GM04503 (cell line): ENCODE measurements at places on chromosomes 1 and 21.

GRCh38 chr1:4660917-4661594, 6.6 kb downstream of the AJAP1 start:
- no peak for DNase-seq

DNA sequence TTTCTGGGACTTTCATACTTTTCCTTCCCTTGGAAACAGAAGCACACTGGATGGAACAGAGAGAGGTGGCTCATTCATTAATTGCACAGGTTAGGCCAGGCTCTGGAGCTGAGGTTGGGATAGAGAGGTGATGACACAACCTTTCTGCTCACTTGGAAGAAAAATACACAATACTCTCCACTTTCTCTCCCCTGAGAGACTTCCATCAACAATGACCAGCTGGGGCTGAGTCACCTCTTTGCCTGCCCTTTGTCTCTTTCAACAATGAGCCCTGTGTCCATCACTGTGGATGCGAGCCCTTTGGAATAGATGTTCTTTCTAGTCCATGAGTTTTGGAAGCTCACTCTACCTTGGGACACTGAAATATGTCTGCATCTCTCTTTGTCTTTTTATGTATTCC, 43.1 kb downstream of the ATP2B4 start:
- DNase-seq = no peak

DNA sequence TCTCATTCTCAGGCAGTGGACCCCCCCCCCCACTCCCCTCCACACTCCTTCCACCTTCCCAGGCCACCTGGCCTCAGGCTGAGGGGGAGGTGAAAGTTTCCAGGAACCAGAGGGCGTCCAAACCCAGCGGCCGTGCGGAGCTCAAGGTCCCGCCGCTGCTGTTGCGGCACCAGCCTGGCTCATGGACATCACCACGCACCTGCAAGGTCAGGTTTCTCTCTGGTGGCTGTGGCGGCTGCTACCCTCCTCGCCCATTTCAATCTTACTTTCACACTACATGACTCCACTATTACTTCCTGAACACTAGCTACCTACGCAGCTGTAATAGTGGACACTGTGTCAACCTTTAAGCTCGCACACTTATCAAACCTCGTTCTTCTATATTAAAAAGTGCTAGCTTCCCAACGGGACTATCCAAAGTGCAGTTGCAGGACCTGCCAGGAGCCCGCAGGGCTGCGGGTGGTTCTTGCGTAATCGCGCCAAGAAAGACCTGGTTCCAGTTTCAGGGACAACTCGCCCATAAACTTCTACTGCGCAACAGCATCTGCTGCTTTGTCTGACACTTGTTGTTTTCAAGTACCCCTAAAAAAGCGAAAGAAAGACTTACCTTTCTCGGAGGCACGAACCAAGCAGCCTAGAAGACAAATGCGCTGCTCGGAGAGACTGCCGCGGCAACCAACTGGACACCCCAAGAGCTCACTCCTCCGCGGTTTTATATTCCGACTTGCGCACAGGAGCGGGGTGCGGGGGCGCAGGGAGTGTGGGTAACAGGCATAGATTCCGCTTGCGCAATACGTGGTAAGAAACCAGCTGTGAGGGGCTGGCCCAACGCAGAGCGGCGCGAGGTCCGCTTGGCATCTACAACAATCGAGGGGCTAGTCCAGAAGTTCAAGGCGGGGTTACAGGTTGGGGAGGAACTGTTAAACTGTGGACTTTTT, at the start of gene DIRAS3:
TSS of gene DIRAS3 (minus strand) at position 687 of the 938 bp plus-strand sequence. CDS start 3,330 bp downstream, outside the sequence.
- DNase-seq = no peak

DNA sequence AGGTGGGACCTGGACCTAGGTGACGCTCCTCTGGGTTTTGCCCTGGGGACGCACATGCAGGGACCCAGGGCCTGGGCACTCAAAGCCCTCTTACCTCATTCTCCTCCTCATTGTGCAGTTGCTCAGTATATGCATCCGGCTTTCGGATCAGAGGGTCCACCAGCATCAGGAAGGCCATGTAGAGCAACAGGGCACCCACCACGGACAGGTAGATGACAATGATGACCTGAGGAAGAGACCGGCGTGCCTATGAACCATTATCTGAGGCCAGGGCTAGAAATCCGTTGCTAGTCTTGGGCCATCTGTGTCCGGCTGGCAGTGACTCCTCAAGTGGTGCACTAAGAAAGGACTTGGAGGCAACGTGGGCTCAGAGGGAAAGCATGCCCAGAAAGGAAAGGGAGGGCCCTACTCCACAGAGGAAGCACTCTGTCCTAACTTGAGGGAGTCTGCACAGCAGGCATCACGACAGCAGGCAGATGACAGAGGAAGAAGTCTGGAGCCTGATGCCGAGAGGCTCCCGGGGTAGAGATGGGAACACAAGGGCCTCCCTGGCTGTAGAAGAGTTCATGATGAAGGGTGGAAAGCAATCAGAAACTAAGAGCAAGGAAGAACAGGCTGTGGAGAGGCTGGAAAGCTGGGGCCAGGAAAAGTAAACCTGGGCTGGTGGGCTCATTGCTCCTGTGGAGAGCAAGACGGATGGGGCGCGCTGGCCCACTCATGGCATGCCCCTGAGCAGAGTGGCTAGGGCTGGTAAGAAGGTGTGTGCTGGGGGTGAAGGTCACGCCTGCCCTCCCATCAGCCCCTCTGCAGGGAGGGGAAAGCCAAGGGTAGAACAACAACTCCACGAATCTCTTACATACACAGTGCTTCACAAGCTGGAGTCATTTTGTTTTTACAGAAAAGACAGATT, 10.3 kb downstream of the TMEM9 start:
- DNase-seq = no peak

GRCh38 chr1:32627596-32628162, 22.7 kb downstream of the ZBTB8OS start:
- no peak for DNase-seq
